ENCODE measurements at places on chromosomes 16 and 17. TPM values are rescaled to one million over a fixed set of nuclear protein-coding genes. Genes with fewer than 3 reads are reported as not detected.

DNA sequence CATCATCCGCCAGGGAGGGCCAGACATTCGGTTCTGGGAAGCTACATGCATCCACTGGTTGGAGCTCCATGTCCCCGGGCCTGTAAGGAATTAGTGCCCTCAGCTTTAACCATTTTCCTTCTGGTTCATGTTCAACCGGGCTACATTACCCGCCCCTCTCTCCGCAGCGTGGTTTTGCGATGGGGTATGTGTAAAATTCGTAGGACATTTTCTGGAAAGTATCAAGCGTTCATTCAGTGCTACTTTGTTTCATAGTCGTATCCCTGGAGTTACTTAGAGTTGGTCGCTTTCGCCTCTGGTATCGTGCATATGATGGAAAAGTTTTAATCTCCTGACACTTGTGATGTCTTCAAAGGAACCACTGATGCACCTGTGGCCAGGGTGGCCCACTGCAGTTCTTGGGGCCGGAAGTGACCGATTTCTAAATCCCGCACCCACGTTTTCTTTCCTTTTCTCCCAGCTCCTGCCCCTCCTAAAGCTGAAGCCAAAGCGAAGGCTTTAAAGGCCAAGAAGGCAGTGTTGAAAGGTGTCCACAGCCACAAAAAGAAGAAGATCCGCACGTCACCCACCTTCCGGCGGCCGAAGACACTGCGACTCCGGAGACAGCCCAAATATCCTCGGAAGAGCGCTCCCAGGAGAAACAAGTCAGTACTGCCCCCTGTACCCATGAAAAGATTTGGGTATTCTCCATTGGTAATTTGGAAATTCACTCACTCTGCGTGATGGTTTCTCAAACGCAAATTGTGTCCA, 637 bp downstream of the RPL23A start:
- no peak for DNase-seq

DNA sequence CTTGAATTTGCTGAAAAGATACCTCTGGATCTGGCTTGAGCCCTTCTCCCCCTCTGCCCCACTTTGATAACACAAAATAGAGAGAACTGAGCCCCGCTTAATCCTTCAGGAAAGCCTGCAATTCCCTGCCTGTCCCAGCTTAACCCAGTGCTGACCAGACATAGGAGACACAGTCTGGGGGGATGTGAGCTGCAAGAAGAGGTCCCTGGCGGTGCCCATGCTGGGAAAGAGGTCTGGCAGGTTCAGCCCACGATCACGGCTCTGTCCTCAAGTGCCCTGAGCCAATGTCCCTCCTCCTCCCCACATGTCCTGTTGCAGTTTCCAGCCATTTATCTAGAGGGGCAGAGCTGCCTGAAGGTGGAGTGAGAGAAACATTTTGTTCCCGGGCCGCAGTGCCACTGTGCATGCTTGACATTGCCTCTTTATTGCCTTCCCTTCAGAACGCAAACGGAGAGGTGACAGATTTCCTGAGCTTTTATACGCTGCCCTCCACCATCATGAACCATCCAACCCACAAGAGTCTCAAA, 29.0 kb downstream of the PLCD3 start:
- no peak for DNase-seq

GRCh38 chr16:73166947-73167550, 119.1 kb upstream of the ZFHX3 start:
- DNase-seq, result no peak

GRCh38 chr17:79746889-79747507, 16.3 kb downstream of the ENPP7 start:
- DNase-seq, result no peak

DNA sequence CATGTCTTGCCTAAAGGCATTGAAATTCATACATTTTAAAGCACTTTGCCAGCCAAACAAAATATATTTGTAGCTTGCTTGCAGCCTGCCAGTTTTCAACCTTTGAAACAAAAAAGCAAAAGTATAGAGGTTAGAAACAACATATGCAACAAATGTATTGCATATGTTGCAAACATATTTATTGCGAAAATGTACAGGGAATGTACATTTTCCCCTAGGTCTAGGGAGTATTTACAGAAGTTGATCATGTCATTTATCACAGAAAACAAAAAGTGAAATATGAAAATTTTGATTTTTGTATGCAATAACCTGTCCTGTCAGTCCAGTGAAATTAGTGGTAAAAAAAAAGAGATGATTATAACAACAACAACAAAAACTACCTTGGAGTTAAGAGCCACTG, 171.5 kb downstream of the SPECC1 start:
- DNase-seq, result no peak

- no peak for DNase-seq
Observed at GRCh38 chr16:75627851-75628250, 4.8 kb upstream of the ADAT1 start.

MYH1 gene
- polyA plus RNA-seq, result not detected

CHST4 gene
- not detected for polyA plus RNA-seq

ZNF287 gene
- polyA plus RNA-seq, result 11.4 TPM

All from naive thymus-derived CD8-positive, alpha-beta T cell (primary cell).